ENCODE measurements at places on chromosomes 7 and 10.
A peak's percentile ranks its signal among the peaks of the same experiment; 100 is the strongest.

DNA sequence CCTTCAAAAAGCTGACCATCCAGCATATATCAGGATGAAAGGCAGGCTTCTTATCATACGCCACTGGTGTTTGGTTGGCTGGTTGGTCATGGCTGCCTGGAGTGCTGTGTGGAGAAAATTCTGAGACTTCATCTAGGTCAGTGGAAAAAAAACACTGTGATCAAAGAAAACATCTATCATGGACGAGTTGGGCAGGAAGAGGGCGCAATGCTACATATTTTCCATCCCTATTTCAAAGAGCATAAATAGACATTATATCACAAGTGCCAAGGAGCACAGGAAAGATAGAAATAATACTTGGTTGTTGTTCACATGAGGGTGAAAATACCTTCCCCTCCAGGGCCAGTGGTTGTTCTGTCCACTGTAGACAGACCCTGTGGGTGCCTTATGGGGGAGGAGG is 128.4 kb upstream of the PLPP4 start:
- DNase-seq, result peak; percentile 22

DNA sequence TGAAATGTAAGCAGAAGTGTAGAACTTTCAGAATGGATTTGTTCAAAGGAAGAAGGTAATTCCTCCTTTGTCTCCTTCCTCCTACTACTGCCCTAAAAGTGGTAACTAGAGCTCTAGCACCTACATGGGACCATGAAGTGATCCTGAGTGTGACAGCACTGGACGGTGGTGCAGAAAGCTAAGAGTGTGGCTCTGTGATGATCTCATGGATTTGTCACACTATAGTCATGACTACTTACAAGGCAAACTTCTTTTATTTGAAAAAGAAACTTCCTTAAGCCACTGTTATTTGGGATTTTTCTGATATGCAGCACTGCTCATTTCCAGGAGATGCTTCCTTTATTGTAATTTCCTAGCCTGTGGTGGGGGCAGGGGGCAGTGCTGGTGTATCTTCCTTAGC is 5.8 kb upstream of the FHIP2A start:
- DNase-seq, result no peak

- peak; percentile 6 for DNase-seq
Measured at GRCh38 chr7:155011086-155011485, 8.2 kb upstream of the PAXIP1 start.

DNA sequence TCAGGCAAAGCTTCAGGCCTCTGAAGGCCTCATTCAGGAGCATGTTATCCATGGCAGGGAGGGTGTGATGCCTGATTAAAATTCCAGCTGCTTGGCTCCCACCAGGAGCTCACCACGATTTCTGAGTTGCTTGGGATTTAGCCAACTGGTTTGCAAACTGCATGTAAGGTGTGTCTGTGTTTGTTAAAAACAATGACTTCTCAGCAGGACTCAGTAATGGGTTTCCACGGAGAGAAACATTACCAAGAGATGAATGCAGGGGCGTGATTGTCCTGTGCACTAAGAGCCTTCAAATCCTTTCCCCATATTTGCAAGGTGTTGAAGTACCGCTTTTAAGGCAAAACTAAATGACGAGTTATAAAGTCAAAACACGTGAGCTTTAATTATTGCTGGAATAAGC is 88.8 kb upstream of the BTBD16 start:
- peak; percentile 28 for DNase-seq

GRCh38 chr7:157975401-157976372 is 611.9 kb downstream of the PTPRN2 start:
- DNase-seq, result no peak

DNA sequence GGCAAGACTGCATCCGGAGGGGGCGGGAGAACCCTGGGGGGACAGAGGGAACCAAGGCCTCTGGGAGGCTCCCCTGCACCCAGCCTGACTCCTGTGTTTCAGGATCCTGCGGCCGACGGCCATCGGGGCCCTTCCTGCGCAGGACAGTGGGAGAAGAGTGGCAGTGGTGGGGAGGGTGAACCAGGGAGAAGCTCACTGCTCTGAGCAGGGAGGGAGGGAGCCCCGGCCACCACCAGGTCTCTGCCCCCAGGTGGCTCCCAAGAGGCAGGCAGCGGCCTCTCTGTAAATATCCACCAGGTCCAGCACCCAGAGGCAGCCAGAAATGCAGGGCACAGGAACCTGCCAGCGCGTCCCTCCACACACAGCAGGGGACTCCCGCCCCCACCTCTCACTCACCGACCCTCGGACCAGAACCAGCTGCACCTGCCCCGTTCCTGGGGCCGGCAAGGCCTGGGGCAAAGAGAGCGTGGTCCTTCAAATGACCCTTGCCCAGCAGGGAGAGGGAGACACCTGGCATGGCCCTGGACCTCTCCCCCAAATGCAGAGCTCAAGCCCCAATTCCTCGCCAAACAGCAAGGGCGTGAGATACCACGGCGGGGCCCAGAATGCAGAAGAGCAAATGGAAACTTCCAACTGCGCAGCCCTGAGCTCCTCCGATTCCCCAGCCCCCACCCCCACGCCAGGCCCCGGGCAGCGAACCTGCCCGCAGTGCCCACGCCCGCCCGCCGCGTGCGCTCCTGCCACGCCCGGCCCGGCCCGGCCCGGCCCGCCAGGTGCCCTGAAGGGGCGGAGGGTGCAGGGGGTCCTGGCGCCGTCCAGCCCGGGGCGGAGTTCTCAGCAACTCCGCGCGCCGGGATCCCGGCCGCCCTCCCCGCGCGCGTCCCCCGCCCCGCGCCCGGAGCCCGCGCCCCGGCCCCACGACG is 805 bp downstream of the RASGEF1A start:
- no peak for DNase-seq

DNA sequence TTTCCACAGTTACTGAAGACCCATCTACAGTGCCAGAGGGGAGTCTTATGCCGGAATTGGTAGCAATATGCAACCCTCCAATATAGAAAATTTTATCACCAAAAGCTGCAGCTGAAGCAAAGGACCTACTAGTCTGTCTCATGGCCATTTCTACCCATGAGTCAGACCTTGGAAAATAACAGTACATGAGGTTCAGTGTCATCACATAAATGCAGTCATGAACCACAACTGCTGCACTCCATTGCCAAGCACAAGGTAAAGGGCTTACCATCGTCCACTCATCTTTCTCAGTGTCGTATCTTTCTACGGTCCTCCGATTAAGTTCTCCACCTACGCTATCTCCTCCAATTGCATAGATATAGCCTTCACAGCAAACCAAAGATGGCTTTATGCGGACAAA is 21.8 kb downstream of the KBTBD2 start:
- DNase-seq, result no peak

GRCh38 chr10:13669182-13669855 is 82.6 kb downstream of the PRPF18 start:
- DNase-seq, result no peak

- peak; percentile 84 for DNase-seq
Measured at GRCh38 chr10:103448746-103449145, 3.4 kb downstream of the CALHM2 start.

DNA sequence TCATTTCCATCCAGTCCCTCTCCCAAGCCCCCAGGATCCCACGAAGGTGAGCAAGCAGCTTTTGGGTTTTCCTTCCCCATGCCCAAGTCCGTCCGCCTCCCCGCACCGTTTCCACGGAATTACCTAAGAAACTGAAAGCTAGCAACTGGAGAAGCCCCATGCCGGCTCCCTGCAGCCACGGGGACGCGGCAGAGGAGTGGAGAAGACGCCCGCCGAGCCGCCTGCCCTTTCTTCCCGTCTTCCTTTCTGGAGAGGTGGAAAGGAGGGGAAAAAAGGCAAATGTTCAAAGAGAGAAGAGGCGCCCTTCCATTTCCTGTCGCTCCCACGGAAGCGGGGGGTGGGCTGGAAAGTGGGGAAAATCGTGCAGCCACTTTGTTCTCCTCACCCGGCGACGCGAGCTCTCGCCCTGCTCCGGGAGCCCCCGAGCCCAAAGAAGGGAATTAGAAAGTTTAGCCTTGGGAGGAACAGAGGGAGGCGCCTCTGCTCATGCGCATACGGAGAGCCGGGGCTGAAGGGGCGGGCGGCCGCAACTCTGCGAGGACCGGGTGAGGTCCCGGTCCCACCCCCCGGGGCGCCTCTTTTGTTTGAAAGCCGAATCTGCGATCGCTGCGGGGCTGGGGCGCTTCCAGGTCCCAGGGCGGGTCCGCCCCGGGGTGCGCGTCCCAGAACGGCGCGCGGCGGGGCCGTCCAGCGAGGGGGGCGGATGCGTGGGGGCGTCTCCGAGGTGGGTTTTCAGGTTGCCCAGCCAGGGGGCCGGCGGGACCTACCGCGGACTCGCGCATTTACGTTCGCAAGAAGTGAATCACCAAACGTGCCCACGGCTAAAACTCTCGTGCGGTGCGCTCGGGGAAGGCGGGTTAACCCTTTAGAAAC is at the start of gene LAMB1:
TSS of gene LAMB1 (minus strand) at position 436 of the 873 bp plus-strand sequence. CDS start at position 160, 276 bp downstream.
- peak; percentile 86 for DNase-seq

DNA sequence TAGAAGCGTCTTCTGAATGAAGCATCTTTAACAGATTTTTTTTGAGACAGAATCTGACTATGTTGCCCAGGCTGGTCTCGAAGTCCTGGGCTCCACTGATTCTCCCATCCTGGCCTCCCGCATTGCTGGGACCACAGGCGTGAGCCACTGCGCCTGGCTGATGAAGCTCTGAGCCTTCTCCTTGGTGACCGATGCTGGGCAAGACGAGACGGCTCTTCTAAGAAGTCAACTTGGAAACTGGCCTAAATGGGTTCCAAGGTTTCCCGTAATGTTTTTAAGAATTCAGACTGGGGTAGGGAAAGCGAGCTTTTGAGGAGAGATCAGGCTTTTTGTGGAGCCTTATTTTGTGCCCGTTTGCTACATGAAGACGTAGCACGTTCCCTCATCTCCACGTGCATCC is 224.5 kb downstream of the ZMYND11 start:
- DNase-seq, result no peak

DNA sequence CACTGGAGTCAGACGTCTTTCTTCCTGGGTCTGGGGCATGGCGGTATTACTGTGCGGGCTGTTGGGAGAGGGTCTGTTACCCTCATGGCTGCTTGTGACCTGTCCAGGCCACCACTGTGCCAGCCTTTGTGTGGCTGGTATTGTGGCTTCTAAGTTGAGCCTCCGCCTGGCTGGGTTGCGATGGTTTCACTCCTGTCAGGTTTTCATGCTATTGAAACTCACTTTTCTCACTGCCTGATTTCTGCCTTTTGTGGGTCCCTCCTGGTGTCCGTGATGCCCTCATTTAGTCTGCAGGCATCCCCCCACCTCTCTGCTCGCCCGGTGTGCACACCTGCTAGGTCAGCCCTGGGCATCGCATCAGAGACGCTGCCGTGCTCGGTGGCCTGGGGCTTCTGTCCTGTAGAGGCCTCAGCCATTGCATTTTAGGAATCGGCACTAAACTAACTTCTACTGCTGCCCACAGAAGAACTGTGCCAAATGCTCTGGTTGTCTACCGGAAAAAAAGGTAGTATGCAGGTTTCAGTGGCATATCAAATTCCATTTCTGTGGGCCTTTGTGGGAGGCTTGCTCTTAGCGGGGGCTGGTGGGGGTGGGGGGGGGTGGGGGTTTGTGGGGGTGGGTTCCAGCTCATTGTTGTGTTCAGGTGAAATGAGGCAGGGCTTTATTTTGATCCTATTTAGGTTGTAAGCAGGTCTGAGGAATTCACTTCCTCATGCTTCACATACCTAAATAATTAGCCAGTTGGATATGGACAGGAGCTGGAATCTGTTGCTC is 64.3 kb downstream of the MGMT start:
- DNase-seq, result peak; percentile 74

- DNase-seq, result no peak
Measured at GRCh38 chr10:124867304-124867703, 65.7 kb downstream of the ABRAXAS2 start.

- no peak for DNase-seq
Measured at GRCh38 chr10:47111329-47111862, 188.6 kb upstream of the GDF10 start.

DNA sequence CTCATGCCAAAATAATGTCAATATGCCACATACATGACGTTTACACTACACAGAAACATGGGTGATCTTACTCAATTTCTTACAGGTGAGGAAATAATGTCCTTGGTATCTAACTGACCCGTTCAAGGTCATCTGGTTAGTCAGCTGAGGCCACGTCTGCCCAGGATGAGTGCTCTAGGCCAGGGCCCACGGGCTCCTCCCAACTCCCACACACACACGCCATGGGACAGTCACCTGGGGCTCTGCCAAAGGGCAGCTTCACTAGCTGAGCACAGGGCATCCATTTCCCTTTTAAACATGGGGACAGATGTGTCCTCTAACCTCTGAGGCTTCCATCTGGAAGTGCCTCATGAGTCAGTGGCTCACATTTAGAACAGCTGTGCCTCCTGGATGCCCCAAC is 123.9 kb downstream of the TNS3 start:
- peak; percentile 59 for DNase-seq

GRCh38 chr7:4113976-4114375 is 568.1 kb upstream of the FOXK1 start:
- DNase-seq, result no peak

DNA sequence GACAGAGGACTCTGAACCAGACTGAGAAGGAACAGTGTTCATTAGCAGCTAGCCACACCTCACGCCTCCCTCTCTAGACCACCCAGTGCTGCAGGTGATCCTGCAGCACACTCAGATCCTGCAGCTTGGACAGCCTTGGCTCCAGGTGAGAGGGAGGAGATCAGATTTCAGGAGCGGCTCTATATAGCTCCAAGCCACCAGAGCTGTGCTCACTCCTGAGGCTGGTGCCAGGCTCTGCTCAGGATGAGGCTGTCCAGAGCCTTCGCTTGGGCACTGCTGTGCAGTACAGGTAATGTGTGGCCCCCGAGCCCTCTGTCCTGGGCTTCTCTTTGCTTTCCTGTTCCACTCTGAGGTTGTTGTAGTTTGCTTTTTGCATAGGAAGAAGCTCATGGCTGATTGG is 42.4 kb downstream of the C10orf120 start:
- DNase-seq, result no peak

Measured in fibroblast of skin of right biceps (primary cell).